Mammary microvascular endothelial cell (primary cell): ENCODE measurements at places on chromosomes 2 and 18. TPM values are rescaled to one million over a fixed set of nuclear protein-coding genes. Genes with fewer than 3 reads are reported as not detected.

Gene RIT2
- total RNA-seq = not detected in 2 replicates

Gene CFAP210
- total RNA-seq = not detected in 2 replicates

Gene SLC9A2
- total RNA-seq = 0.05 and 0.07 TPM in 2 replicates

Gene REG3G
- not detected in 2 replicates for total RNA-seq

Gene LYPD6
- total RNA-seq = 2.6 and 3.9 TPM in 2 replicates

Gene PARD3B
- total RNA-seq = 3.0 and 3.1 TPM in 2 replicates

Gene RNF152
- 5.9 TPM in 2 replicates for total RNA-seq

Gene NGEF
- 0.53 and 1.1 TPM in 2 replicates for total RNA-seq

Gene ONECUT2
- under 0.01 TPM in 1 of 2 replicates, not detected in the other for total RNA-seq

Gene IL1RL1
- 21.5 and 21.9 TPM in 2 replicates for total RNA-seq

Gene LOXHD1
- total RNA-seq = not detected in 2 replicates

Gene FBXO48
- 0.47 and 0.84 TPM in 2 replicates for total RNA-seq

Gene CFC1
- total RNA-seq = not detected in 2 replicates
